WERI-Rb-1 (cell line): ENCODE measurements at places on chromosomes 11 and 22.

- DNase-seq, result peak; percentile 23
Measured at GRCh38 chr22:41780746-41781505, 19.6 kb upstream of the CCDC134 start.

DNA sequence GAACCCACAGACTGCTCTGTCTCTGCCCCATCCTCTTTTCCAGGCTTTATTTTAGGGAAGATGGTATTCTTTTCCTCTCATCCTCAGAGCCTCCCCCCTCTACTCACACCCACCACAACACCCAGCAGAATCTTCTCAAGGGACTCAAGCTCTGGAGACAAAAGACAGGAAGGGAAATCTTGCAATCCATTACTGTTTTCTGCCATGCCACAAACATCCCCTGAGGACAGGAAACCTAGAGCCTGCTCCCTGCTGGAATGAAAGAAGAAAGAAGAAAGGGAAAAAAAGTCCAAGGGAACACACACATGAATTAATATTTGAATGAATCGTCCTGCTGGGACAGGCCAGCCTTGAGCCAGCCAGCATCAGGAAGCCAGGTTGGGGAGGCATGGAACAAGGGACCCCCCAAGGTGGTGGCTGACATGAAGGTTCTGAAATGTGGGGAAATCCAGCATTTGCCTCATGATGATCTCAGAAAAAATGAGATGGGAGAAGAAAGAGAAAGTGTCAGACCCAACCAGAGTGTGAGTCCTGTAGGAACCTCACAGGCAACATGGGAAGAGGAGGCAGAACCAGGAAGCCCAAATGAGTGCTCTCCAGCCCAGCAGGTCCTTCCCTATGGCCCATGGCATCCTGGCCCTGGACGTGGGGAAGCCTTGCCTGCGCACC is 34.0 kb downstream of the SLCO2B1 start:
- no peak for DNase-seq

DNA sequence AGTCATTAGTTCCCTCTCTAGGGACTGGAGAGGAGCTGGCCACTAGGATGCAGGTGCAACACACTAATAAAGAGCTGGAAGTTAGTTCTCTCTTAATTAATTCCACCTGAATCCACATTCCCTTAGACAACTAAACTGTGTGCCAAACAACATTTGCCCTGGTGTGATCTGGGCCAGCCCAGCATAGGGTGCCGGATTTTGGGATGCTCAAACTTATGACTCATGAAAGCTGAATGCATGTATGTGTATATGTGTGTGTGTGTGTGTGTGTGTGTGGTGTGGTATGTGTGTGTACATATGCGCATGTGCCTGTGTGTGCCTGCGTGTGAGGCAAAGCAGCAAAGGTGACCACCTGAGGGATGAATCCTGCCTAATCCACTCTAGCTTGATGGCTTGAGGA is 110.7 kb downstream of the EHF start:
- DNase-seq, result no peak

DNA sequence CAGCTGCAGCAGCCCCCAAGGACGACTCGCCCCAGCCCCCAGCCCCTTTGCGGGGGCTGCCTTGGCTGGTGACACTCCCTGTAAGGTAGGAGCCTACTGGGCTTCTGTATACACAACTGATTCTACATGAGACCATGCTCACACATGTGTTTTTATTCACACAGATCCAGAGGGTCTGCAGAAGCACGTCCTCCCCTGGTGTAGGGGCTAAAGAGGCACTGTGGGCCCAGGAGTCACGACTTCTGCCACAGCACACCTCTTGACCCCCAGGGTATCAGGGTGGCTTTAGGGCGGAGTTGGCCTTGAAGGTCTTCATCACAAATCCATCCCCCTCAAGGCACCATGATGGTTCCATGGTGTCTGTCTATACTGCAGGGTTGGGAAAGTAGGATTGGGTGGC is 931.2 kb downstream of the TBC1D22A start:
- DNase-seq, result no peak
